Inflammatory macrophage treated with lipopolysaccharide for 1 hour (primary cell): ENCODE measurements at places on chromosomes 6 and 20.

GRCh38 chr6:77095936-77096627, 367.2 kb downstream of the HTR1B start:
- DNase-seq = no peak

GRCh38 chr6:110366975-110367374, 8.8 kb upstream of the METTL24 start:
- no peak for DNase-seq

- peak; percentile 34 for DNase-seq
Observed at GRCh38 chr20:62088258-62089127, 22.8 kb upstream of the TAF4 start.

DNA sequence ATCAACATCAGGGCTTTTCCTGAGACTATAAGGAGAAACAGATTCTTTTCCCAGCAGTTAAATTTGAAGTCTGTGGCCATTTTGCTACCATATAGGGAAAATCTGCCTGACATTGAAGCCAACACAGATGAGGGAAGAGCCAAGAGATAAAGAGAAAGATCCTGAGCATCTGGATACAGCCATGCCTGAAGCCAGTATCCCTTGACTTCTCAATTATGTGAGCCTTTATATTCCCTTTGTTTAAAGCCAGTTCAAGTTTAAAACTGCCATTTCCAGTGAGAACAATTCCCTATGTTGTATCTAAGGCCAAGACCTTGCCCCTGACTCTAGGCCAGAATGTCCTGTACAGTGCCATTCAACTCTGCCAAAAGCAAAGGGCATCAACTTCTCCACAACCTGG, 3.8 kb upstream of the NRSN2 start:
- no peak for DNase-seq

DNA sequence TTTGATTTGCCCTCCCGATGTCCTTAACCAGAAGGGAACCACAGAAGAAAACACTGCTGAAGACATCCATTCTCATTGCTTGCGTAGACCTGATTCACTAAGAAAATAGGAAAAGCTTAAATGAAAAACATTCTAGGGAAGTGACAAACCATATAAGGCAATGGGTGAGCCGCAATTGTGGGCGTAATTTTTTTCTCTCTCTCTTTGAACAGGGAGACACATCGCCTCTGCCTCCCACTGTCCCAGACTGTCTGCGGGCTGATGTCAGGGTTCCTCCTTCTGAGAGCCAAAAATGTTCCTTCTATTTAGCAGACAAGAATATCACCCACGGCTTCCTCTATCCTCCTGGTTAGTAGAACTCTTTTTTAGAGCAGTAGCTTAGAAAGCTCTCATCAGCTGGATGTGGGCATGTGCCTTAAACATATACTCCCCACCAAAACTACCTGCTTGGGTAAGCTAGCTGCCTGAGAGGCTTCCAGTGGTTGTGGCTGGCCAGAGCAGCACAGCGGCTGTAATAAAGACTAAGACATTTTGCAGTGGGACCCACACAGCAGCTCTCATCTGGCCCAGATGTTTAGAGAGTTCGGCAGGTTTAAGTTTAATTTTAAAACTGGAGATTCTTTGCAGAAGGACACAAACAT, 22.7 kb upstream of the CTAGE9 start:
- peak; percentile 16 for DNase-seq

GRCh38 chr6:81889377-81890053, 137.0 kb upstream of the TENT5A start:
- DNase-seq = peak; percentile 29

GRCh38 chr20:6599876-6600735, 167.4 kb upstream of the BMP2 start:
- no peak for DNase-seq
